ENCODE measurements at places on chromosomes 4 and X.

DNA sequence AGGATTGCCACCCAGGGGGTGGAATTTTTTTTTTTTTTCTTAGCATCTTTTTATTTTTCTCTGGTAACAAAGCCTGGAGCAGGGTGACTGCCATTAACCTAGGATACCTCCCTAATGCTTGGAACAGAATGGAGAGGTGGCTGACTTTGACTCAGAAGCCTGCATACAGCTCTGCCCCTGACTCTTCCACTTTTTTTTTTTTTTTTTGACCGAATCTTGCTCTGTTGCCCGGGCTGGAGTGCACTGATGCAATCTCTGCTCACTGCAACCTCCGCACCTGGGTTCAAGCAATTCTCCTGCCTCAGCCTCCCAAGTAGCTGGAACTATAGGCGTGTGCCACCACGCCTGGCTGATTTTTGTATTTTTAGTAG is 341 bp upstream of the SLC2A9 start:
- DNase-seq = no peak

- no peak for DNase-seq
Measured at GRCh38 chr4:79598801-79599200, 190.8 kb upstream of the GK2 start.

- DNase-seq = no peak
Measured at GRCh38 chrX:45198706-45199105, 2.0 kb downstream of the DIPK2B start.

- DNase-seq = no peak
Measured at GRCh38 chr4:151035911-151036310, 20.8 kb upstream of the LRBA start.

- no peak for DNase-seq
Measured at GRCh38 chr4:1819816-1820215, 26.7 kb downstream of the FGFR3 start.
